ENCODE measurements at places on chromosomes 2 and 18. TPM values are rescaled to one million over a fixed set of nuclear protein-coding genes. Genes with fewer than 3 reads are reported as not detected.

Gene CCDC148
- total RNA-seq = 0.63 TPM

Gene RUFY4
- total RNA-seq = not detected

Gene CGREF1
- total RNA-seq = 0.69 TPM

Gene STAM2
- 37.1 TPM for total RNA-seq

Gene GALNT13
- not detected for total RNA-seq

Gene TRIM43
- not detected for total RNA-seq

Gene NAT8
- total RNA-seq = not detected
